ENCODE measurements at places on chromosomes 6 and 20. TPM values are rescaled to one million over a fixed set of nuclear protein-coding genes. Genes with fewer than 3 reads are reported as not detected.

DNA sequence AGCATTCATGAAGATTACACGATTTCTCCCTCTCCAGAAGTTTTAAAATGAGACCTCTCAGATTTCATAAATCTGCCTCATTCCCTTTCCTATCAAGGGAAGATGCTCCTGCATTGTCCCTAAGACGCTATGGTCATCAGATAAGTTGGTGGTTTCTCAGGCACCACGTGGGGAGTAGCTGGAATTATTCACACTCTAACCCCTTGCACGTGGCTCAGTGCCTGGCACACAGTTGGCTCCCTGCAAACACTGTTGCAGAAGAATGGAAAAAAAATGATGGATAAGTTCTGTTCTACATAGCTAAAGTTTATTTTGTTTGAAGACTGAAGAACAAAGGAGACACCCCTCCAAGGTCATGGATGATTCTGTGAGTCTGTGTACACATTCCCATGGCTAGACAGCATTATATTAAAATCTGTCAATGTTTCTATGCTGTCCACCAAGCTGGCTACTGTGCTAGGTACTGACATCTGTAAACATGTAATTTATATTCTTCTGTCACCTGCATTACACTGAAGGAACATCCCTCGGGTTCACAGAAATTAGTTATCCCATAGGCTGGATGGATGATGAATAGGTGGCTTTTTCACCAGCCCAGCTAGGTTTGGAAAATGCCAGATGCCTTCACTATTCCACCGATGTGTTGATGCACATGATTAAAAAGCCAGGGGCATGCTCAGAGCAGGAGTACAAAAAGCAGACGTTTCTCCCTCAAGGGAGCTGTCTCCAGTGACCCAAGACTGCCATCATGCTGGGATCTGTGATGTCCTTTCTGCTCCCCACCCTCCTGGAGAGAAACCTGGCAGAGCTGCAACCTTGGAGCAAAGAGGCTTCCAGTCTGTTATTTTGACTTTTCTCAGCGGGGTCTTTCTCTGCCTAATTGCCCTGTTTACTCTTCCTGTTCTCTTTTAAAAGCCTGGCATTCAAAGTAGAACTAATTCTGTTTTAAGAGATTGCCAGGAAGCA lies 610.5 kb downstream of the UTRN start:
- no peak for DNase-seq

DNA sequence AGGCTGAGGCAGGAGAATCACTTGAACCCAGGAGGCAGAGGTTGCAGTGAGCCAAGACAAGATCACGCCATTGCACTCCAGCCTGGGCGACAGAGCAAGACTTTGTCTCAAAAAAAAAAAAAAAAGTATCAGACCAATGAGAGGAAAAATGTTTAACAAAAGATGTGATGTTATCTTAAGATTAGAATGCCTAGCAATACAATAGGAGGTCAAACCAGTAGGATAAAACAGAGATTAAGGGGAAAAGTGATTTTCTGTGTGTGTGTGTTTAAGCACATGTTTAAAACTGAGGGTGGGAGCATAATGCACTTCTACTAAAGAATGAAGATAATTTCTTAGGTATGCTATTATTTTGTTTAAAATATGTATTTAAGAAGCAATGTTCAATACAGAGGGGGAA lies 17.9 kb downstream of the COL19A1 start:
- DNase-seq: no peak

- DNase-seq: no peak
Observed at GRCh38 chr20:43942201-43942590, 27.5 kb downstream of the TOX2 start.

MLIP gene
- not detected for total RNA-seq

DACT2 gene
- total RNA-seq: not detected
